Right lobe of liver (tissue), 6 donors: ENCODE measurements at places on chromosomes 3 and 15. TPM values are rescaled to one million over a fixed set of nuclear protein-coding genes. Genes with fewer than 3 reads are reported as not detected.

DNA sequence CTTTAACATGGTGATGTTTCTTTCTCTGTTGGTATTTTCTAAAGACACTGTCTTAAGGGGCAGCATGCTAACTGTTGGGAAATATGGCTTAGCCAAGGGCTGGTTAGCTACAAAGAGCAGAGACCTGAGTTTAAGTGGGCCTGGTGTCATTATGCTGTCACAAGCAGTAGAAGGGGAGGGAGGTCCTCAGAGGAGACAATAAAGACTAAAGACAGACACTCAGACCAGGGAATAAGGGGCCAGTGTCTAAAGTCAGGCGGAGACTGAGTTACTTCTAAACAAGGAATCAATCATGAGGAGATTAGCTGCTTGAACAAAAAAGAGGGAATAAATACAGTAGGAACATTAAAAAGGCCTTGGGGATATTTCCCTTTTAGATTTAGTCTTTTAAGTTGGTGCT lies 142.7 kb upstream of the DPPA4 start:
- H3K4me1 ChIP-seq = no peaks in the 10 kb centered on the region
- H3K27me3 ChIP-seq = no peaks in the 10 kb centered on the region
- H3K27ac ChIP-seq = no peak overlapping the region
- H3K36me3 ChIP-seq = no peaks in the 10 kb centered on the region
- H3K4me3 ChIP-seq = no peak overlapping the region
- DNase-seq = no peak

- H3K27ac ChIP-seq = no peak overlapping the region
- no peak overlapping the region for H3K4me3 ChIP-seq
- no peaks in the 10 kb centered on the region for H3K27me3 ChIP-seq
- H3K4me1 ChIP-seq = no peaks in the 10 kb centered on the region
- no peak for DNase-seq
These were observed 215.9 kb upstream of the TPRG1 start for GRCh38 chr3:188955919-188956318.

DNA sequence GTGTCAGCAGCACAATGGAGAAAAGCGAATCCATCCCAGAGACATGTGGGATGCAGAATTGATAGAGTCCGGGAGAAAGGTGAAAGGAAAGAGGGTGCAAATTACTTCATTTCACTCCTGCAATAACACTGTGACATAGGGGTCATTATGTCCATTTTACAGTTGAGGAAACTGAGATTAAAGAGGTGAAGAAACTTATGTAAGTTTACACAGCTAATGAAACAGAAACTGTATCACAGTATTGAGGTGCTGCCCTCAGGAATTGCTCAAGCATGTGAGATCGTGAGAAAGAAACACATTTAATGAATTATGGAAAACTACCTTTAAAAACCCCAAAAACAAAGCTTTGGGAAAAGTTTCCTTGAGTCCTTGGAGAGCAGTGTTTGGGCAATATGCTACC lies 103.6 kb upstream of the PFN2 start:
- H3K4me3 ChIP-seq = no peak overlapping the region
- H3K4me1 ChIP-seq = no peaks in the 10 kb centered on the region
- H3K27me3 ChIP-seq = no peaks in the 10 kb centered on the region
- no peaks in the 10 kb centered on the region for H3K36me3 ChIP-seq

DNA sequence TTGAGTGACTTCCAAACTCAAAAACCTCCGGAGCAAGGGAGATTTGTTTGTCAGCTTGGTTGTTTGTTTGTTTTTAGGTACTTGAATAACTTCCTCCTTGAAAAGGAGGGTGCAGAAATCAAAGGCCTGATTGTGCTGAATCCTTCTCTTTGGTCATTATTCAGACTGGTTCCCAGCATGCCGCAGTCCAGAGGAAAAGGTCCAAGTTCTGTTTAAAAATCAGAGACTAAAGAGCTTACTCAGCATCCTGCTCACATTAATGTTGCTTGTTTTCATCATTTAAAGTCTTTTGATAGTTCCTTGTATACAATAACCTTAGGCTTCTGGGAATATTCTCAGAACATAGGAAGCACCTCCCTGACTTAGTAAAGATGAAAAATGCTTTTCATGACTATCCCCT lies 982 bp upstream of the SCG3 start:
- peaks cover 6% of the 10 kb centered on the region for H3K4me1 ChIP-seq
- no peaks in the 10 kb centered on the region for H3K36me3 ChIP-seq
- no peak overlapping the region for H3K27ac ChIP-seq
- DNase-seq = no peak
- H3K27me3 ChIP-seq = peaks cover 19% of the 10 kb centered on the region

The LOXL1 gene
- total RNA-seq = 0.58 TPM

- H3K4me3 ChIP-seq = no peak overlapping the region
- H3K4me1 ChIP-seq = no peaks in the 10 kb centered on the region
- no peaks in the 10 kb centered on the region for H3K27me3 ChIP-seq
- H3K27ac ChIP-seq = no peak overlapping the region
- H3K36me3 ChIP-seq = no peaks in the 10 kb centered on the region
These were observed 94.3 kb downstream of the UACA start for GRCh38 chr15:70669006-70669602.

- H3K27me3 ChIP-seq = no peaks in the 10 kb centered on the region
- no peak for DNase-seq
- no peak overlapping the region for H3K27ac ChIP-seq
- H3K4me3 ChIP-seq = no peak overlapping the region
- H3K4me1 ChIP-seq = no peaks in the 10 kb centered on the region
These were observed 86.0 kb downstream of the FMN1 start for GRCh38 chr15:33108518-33108917.
